ENCODE measurements at places on chromosomes 12 and 14. TPM values are rescaled to one million over a fixed set of nuclear protein-coding genes. Genes with fewer than 3 reads are reported as not detected.

GRCh38 chr14:74610199-74610865 is 1.7 kb downstream of the LTBP2 start:
- no peak overlapping the region for H3K27ac ChIP-seq
- H3K36me3 ChIP-seq = no peaks in the 10 kb centered on the region
- peaks cover 2% of the 10 kb centered on the region for H3K27me3 ChIP-seq

DNA sequence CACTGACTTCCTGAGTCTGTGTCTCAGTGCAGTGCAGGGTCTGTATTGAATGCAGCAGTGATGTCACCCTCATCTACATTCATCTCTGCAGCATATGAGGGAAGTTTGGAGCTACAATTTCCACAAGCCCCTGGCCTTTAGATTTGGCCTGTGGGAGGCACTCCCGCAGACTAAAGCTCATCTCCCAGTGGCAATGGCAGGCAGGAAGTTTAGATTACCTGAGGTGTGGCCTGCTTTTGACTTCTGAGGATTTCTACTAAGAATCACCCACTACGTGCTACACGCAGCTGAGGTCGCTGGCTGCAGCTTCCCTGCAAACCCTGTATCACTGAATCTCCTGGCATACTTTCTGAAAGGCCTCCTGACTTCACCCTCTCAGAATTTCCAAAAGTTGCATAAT is 202.2 kb upstream of the PRKD1 start:
- no peak overlapping the region for H3K27ac ChIP-seq
- no peak for DNase-seq
- H3K4me3 ChIP-seq = no peak overlapping the region
- no peaks in the 10 kb centered on the region for H3K4me1 ChIP-seq
- no peaks in the 10 kb centered on the region for H3K27me3 ChIP-seq

DNA sequence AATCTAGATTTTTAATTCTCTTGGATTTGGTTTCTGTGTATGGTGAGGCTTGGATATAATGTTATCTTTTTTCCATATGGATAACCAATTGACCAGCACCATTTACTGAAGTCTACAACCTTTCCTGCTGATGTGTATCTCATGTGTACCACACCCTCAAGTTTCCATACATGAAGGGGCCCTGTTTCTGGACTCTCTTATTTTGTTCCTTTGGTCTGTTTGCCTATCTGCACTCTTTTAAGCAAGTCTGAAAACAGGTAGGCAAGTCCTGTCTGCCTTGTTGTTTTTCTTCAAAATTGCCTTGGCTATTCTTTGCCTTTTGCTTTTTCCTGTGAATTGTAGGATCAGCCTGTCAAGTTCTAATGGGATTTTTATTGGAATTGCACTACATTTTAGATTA is 44.6 kb downstream of the MAX start:
- H3K27ac ChIP-seq = peak overlapping the region; percentile 23
- no peaks in the 10 kb centered on the region for H3K27me3 ChIP-seq
- H3K4me1 ChIP-seq = peaks cover 3% of the 10 kb centered on the region
- peaks cover 48% of the 10 kb centered on the region for H3K36me3 ChIP-seq
- DNase-seq = no peak

- DNase-seq = peak; percentile 74
- peak within 1 kb of the TSS; percentile 81 for H3K4me3 ChIP-seq
- H3K36me3 ChIP-seq = no peaks in the 10 kb centered on the region
Measured at GRCh38 chr12:10212739-10213131, at the start of gene GABARAPL1. Gene GABARAPL1 (plus strand): TSS chr12:10212877. CDS start chr12:10213130, 253 bp downstream.

GRCh38 chr12:118741194-118741593 is 240.1 kb upstream of the SRRM4 start:
- no peaks in the 10 kb centered on the region for H3K4me1 ChIP-seq

GRCh38 chr12:64551676-64552075 is 58.6 kb upstream of the RASSF3 start:
- no peaks in the 10 kb centered on the region for H3K36me3 ChIP-seq
- peaks cover 12% of the 10 kb centered on the region for H3K27me3 ChIP-seq
- no peaks in the 10 kb centered on the region for H3K4me1 ChIP-seq
- no peak for DNase-seq

DNA sequence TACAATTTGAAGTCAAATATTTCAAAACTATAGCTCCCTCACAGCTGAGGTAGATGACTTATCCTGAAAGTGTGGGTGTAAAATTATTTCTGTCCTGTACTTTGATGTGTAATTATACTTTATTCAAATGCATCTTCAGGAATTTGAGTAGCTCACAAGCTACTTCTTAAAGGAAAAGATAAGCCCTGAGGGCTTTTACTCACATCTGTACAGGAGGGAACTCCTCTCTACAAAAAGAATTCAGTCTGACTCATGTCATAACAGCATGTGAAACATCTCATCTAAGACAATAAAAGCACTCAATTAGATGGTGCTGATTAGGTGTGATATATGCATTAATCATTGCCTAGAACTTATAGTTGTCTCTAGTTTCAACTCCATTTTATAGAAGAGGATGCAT is 452.0 kb downstream of the PRKD1 start:
- no peaks in the 10 kb centered on the region for H3K36me3 ChIP-seq
- H3K4me1 ChIP-seq = no peaks in the 10 kb centered on the region
- no peaks in the 10 kb centered on the region for H3K27me3 ChIP-seq
- no peak for DNase-seq
- H3K4me3 ChIP-seq = no peak overlapping the region

DNA sequence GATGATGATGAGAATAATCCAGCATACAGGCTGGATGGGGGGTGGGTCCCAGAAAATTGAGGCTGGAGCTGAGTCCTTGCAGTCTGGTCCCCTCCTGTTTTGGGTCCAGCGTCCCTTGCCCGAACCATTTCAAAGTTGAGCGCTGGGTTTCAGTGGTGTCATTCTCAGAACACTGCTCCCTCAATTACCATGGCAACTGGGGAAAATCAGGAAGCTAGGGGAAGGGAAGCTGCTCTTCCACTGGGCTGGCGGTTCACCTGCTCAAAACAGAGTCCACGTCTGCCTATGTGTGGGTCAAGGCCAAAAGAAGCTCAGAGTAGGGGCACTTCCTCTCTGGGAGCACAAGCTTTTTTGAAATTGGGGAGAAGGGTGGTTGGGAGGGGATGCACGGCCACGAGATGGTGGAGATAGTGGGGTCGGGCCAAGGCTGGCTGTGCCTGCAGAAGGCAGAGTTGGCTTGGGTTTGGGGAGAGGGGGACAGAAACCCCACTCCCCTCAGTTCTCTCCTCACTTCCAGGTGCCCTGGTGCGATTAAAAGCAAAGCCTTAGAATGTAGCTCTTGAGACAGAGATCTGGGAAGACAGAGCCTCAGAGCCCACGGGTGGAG is 1.7 kb upstream of the NOS1 start:
- 0 out of 3 replicates have a peak, but pooled peaks cover 2% of the 10 kb centered on the region for H3K27me3 ChIP-seq
- H3K27ac ChIP-seq = no peak overlapping the region
- no peaks in the 10 kb centered on the region for H3K36me3 ChIP-seq
- DNase-seq = no peak
- H3K4me1 ChIP-seq = no peaks in the 10 kb centered on the region
- H3K4me3 ChIP-seq = no peak overlapping the region

DNA sequence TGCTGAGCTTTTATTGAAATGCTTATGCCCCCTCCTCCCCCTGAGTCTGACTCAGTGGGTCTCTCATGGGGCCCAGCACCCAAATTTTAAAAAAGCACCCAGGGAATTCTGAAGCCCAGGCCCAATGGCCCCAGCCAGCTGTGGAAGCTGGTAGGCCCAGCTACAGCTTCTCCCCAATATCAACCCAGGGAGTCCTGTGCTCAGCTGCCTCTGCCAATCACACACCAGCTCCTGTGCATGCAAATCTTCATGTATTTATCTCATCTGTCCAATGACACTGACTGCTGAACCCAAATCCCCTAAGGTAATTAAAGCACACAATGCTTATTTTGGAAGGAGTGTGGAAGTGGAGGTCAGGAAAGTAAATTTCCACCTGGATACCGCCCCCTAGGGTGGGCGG is 76.3 kb downstream of the CCDC88C start:
- H3K27me3 ChIP-seq = no peaks in the 10 kb centered on the region
- H3K4me1 ChIP-seq = peaks cover 4% of the 10 kb centered on the region
- DNase-seq = no peak
- no peak overlapping the region for H3K4me3 ChIP-seq

DNA sequence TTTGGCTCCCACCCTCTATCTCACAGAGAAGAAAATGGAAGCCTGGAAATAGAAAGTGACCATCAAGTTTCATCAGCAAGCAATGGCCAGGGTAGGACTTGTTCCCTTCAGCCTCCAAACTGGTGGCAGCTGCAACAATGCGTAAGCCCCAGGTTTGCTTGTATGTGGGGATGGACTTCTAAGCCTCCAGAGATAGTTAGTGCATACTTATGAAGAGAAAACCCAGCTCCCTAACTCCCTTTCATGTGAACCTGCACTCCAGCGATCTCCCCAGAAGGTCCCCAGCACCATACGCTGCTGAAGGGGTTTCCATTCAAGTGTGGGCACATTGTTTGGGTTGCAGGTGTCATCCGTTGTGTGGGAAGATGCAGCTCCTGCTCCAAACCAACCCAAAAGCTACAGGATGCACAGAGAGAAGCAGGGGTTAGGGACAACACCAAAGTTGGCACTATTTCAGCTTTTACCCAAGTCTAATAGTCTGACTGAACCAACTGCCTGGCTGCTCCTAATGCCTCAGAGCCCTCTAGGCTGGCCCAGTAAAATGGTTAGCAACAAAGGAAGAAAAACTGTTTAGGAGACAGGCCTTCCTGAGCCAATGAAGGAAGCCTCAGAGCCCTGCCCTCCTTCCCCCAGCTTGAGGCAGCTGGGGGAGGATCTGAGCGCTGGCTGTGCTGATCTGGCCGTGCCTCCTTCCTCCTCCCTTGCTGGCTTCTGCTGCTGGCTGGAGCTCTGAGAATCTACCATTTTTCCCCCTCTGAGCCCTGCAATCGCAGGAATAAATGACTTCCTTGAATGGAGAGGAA is 12.3 kb downstream of the ZFP36L1 start:
- H3K4me3 ChIP-seq = no peak overlapping the region
- peaks cover 19% of the 10 kb centered on the region for H3K4me1 ChIP-seq
- H3K27me3 ChIP-seq = no peaks in the 10 kb centered on the region
- H3K27ac ChIP-seq = peak overlapping the region; percentile 78
- peak; percentile 82 for DNase-seq
- no peaks in the 10 kb centered on the region for H3K36me3 ChIP-seq

GRCh38 chr12:42977451-42978230 is 388.1 kb upstream of the PRICKLE1 start:
- H3K27me3 ChIP-seq = no peaks in the 10 kb centered on the region
- no peaks in the 10 kb centered on the region for H3K36me3 ChIP-seq
- DNase-seq = no peak
- no peak overlapping the region for H3K27ac ChIP-seq
- no peak overlapping the region for H3K4me3 ChIP-seq
- no peaks in the 10 kb centered on the region for H3K4me1 ChIP-seq

DNA sequence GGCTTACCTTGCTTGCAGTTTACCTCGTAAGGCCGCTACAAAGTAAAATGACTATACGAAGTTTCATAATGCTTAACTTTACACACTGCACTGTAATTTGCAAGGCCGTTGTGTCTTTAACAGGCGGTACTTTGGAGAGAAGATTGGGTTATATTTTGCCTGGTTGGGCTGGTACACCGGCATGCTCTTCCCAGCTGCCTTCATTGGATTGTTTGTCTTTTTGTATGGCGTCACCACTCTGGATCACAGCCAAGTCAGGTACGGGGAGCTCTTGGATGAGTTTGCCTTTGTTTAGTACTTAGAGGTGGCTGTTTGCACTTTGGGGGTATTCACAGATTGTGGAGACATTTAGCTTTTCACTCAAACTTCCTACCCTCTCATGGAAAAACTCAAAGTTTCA is 167.8 kb downstream of the SLC5A8 start:
- H3K27me3 ChIP-seq = no peaks in the 10 kb centered on the region
- H3K4me3 ChIP-seq = no peak overlapping the region
- no peaks in the 10 kb centered on the region for H3K4me1 ChIP-seq
- DNase-seq = no peak
- H3K36me3 ChIP-seq = no peaks in the 10 kb centered on the region

GRCh38 chr12:94172973-94173372 is 24.6 kb downstream of the PLXNC1 start:
- H3K27ac ChIP-seq = no peak overlapping the region
- no peak for DNase-seq
- H3K4me1 ChIP-seq = no peaks in the 10 kb centered on the region
- H3K4me3 ChIP-seq = no peak overlapping the region

DNA sequence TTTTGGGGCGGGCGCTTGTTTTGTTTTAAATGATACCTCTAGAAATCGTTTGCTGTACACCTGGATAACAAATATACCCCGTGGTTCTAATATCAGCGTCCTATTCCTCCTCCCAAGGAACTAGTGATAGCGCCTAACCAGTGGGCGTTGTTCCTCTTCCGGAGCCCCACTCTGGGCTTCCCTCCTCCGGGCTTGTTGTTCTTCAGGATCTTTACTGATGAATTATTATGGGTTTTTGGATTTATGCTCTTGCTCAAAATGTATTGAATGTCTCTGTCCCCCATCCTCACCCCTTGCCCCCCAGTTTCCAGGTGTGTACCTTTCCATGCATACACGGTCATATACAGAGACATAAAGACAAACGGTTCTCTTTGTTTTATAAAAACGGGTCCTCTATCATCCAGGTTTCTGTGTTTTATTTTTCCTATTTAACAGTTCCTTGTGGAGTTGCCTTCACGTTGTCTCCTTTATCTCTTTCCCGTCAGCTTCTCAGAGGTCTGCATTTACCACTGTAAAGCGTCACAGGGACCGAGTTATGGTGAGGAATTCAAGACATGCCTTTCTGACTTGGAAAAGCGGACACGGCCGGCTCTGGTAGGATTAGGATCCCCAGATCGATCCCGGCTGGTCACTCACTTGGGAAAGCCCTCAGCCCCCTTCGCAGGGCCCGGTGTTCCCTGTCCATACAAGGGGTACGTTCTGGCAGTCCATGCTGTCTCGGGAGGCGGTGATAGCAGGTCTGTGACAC is 655 bp upstream of the PLEKHG3 start:
- H3K4me1 ChIP-seq = peaks cover 18% of the 10 kb centered on the region
- no peak for DNase-seq
- no peaks in the 10 kb centered on the region for H3K36me3 ChIP-seq
- H3K4me3 ChIP-seq = no peak overlapping the region
- H3K27me3 ChIP-seq = peaks cover 29% of the 10 kb centered on the region

DNA sequence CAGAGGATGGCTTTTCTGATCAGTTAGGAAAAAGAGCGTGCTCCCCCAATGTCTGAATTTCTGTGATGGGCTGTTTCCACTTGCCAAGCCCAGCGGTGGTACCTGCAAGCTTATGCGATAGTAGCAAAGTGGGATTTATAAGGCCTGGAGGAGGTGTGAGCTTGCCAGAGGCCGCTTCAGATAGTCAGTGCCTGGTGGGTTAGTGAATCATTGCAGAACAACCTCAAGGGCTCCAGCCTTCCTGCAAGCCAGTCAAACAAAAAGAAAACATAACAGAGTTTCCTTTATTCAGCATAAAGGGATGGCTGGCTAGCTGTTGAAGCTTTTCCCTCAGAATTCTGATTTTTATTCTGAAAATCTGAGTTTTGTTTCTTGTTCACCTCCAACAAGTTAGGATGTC is 7.6 kb upstream of the BMP4 start:
- H3K27me3 ChIP-seq = peaks cover 11% of the 10 kb centered on the region
- no peaks in the 10 kb centered on the region for H3K4me1 ChIP-seq
- no peak overlapping the region for H3K4me3 ChIP-seq
- H3K27ac ChIP-seq = no peak overlapping the region

Gene SYT1
- total RNA-seq = not detected

- H3K4me1 ChIP-seq = no peaks in the 10 kb centered on the region
- H3K36me3 ChIP-seq = peaks cover 69% of the 10 kb centered on the region
- no peak overlapping the region for H3K27ac ChIP-seq
- H3K27me3 ChIP-seq = no peaks in the 10 kb centered on the region
- H3K4me3 ChIP-seq = no peak overlapping the region
Measured at GRCh38 chr12:124475295-124476010, 92.0 kb downstream of the NCOR2 start.

Gene KRT82
- not detected for total RNA-seq
